ENCODE measurements at places on chromosomes 3 and 15. TPM values are rescaled to one million over a fixed set of nuclear protein-coding genes. Genes with fewer than 3 reads are reported as not detected.

- peak; percentile 87 for DNase-seq
- no peak overlapping the region for H3K4me3 ChIP-seq
- no peaks in the 10 kb centered on the region for H3K27me3 ChIP-seq
- no peaks in the 10 kb centered on the region for H3K36me3 ChIP-seq
Measured at GRCh38 chr3:129226374-129226773, 23.0 kb upstream of the COPG1 start.

DNA sequence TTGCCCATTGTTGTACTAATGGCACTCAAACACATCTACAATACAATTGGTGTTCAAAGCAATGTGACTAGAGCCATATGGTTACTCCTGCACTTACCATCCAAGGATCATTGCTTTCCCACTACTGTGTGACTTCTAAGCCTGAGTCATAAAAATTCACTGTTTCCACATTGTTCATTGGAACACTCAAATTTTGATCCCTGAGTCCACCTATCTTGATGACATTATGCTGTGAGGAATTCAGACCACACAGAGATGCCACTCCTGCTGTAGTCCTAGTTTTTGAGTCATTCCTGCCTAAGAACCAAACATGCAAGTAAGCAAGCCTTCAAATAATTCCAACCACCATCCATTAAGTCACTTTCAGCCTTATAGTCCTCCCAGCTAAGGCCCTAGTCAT, 176.2 kb downstream of the EFHB start:
- no peak for DNase-seq
- H3K36me3 ChIP-seq = no peaks in the 10 kb centered on the region
- H3K27ac ChIP-seq = no peak overlapping the region
- no peaks in the 10 kb centered on the region for H3K27me3 ChIP-seq
- H3K4me1 ChIP-seq = no peaks in the 10 kb centered on the region

DNA sequence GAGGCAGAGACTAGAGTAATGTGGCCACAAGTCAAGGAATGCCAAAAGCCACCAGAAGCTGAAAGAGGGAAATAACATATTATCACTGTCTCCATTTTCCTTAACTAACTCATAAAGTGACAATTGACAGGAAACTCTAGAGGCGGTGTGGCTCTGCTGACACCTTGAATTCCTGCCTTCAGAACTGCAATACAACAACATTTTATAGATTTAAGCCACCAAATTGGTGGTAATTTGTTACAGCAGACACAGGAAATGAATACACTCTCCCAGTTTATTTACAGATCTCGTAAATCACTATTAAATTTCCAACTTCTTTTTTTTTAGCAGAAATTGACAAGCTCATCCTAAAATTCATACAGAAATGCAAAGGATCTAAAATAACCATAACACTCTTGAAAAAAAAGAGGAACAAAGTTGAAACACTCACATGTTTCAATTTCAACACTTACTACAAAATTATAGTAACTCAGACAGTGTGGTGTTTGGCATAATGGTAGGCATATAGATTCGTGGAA, 449.9 kb downstream of the OTOL1 start:
- no peaks in the 10 kb centered on the region for H3K4me1 ChIP-seq
- no peak overlapping the region for H3K4me3 ChIP-seq
- no peak for DNase-seq
- H3K27ac ChIP-seq = no peak overlapping the region

VWA5B2 gene
- total RNA-seq = not detected

GRCh38 chr3:74921676-74922075, 307.2 kb upstream of the CNTN3 start:
- no peak for DNase-seq
- H3K4me1 ChIP-seq = no peaks in the 10 kb centered on the region
- H3K36me3 ChIP-seq = no peaks in the 10 kb centered on the region
- no peaks in the 10 kb centered on the region for H3K27me3 ChIP-seq
- H3K27ac ChIP-seq = no peak overlapping the region
- no peak overlapping the region for H3K4me3 ChIP-seq

EFCAB12 gene
- 0.36 TPM for total RNA-seq

- H3K4me1 ChIP-seq = peaks cover 4% of the 10 kb centered on the region
- no peak overlapping the region for H3K4me3 ChIP-seq
- no peak overlapping the region for H3K27ac ChIP-seq
Measured at GRCh38 chr3:177822681-177823096, 625.4 kb upstream of the TBL1XR1 start.

MRAS gene
- total RNA-seq = 68.1 TPM

KCNH8 gene
- 0.29 TPM for total RNA-seq

GRCh38 chr15:69795601-69796000, 302.1 kb downstream of the TLE3 start:
- H3K27ac ChIP-seq = peak overlapping the region; percentile 98
- no peaks in the 10 kb centered on the region for H3K36me3 ChIP-seq
- H3K4me3 ChIP-seq = no peak overlapping the region

SETD5 gene
- 200 TPM for total RNA-seq

DNA sequence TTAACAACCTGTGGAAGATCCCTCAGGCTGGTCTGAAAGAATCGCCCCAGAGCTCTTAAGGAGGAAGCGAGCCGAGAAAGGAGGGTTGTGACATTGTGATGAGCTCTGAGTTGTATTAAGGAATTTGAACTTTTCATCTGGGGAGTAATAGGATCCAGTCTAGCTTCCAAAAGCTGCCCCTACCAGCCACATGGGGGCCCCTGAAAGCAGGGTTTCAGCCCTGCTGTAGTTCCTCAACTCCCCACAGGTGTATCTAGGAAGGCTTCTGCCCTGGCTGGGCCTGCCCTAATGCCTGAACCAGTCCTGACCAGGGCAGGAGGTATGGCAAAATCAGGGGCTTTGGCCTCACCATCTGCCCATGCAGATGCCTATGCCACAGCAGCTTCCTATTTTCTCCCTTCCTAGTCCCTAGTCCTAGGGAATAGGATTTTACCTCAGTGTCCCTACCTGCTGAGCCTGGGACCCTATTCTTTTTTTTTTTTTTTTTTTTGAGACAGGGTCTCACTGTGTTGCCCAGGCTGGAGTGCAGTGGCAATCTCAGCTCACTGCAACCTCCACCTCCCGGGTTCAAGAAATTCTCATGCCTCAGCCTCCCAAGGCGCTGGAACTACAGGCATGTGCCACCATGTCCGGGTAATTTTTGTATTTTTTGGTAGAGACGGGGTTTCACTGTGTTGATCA, 5.0 kb upstream of the AP3S2 start:
- no peaks in the 10 kb centered on the region for H3K4me1 ChIP-seq
- H3K4me3 ChIP-seq = no peak overlapping the region
- no peaks in the 10 kb centered on the region for H3K27me3 ChIP-seq
- no peaks in the 10 kb centered on the region for H3K36me3 ChIP-seq

DNA sequence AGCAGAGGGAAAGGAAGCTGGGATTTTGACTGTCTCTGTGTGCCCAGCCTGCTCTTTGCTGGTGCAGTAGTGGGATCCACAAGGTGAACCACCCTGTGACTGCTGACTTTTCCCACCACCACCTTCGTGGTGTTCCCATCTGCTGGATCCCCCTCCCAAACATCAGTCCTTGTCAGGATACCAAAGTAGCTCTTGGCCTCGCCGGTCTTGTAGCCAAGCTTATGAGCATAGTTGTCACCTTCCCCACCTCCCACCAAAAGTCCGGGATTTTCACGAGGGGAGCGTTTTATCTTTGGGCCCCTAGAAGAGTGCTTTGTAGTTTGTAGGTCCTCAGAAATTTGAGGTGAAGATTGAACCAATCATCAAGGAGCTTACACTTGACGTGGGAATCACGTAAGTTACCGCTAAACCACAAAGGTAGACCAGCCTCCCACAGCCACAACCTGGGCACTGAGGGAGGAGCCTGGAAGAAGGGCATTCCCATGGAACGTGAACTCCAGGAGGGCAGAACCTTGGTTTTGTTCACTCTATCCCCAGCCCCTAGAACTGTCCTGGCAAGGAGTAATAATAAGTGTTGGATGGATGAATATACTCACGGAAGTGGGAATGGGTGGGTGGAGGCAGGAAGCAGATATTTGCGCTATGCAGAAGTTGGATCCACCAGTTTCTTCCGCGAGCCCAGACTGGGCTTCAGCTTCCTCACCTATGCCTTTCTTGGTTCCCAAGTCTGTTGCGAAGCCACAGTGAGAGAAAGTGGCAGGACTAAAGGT, 814 bp upstream of the TEX264 start:
- H3K4me1 ChIP-seq = no peaks in the 10 kb centered on the region
- no peak for DNase-seq
- no peak overlapping the region for H3K27ac ChIP-seq
- H3K27me3 ChIP-seq = no peaks in the 10 kb centered on the region

ATP13A4 gene
- 0.15 TPM for total RNA-seq

CKMT1A gene
- total RNA-seq = not detected

Measured in aorta (tissue), 5 donors.